ENCODE measurements at places on chromosomes 16 and 17.

DNA sequence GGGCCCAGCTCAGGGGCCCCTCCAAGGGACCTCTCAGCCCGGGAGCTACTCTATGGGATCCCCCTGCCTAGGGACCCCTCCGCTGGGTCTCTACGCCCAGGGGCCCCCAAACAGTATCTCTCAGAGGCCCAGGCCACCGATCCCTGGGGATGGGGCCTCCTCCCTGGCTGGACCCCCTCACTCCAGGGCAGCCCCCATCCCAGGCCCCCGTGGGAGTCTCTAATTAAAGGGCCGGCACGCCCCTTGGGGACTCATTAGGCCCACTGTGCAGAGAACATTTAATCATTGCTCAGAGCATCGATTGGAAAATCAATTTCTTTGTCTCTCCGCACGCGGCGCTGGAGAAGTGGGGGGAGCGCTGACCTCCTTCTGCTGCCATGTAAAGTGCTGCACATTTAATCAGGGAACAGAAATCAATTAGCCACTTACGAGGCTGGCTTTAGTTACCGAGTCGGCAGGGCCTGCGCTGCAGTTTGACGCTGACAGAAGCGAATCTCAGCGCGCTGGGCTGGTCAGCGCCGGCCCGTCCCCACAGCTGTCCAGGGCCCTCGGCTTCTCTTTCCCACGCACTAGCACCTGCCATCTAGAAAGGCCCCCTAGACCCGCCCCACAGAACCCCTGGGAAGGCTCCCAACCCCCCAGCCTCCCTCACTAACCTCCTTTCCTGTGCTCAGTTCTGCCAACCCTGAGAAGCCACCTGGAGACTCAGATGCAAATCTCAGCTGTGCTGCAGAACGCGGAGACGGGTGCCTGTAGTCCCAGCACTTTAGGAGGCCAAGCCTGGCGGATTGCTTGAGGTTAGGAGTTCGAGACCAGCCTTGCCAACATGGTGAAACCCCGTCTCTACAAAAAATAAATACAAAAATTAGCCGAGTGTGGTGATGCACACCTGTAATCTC, 20.2 kb upstream of the C1QL1 start:
- no peak for DNase-seq

DNA sequence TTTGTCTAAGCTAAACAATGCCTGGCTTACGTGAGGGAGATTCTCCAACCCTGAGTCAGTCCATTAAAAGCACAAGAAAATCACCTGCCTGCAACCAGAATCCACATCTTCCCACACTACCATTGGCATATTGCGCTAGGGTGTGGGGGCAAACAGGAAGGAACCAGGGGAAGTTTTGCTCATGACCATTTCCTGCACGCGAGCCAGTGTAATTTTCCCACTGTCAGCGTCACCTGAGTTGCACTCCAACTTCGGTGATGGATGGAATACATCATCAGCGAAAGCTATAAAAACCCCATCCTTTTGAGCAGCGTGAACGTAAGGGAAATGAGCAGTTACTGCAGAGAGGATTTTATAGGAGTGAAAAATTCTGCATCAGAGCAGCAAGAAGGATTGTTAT, 167.9 kb upstream of the NOL11 start:
- no peak for DNase-seq

- DNase-seq = no peak
These were observed at the start of gene MED13 for GRCh38 chr17:62064791-62065563. Gene MED13, minus strand, starts transcription at chr17:62065278. Its CDS starts 73 bp downstream, at chr17:62065205.

- DNase-seq = peak; percentile 31
These were observed 9.1 kb downstream of the FOXK2 start for GRCh38 chr17:82528484-82529265.

- no peak for DNase-seq
These were observed at the start of gene SLC52A1 for GRCh38 chr17:5035315-5035714. Gene SLC52A1, minus strand, starts transcription at chr17:5035426. Its CDS starts 820 bp downstream, at chr17:5034606.

GRCh38 chr16:63130942-63131341, 1094.7 kb upstream of the CDH8 start:
- no peak for DNase-seq

DNA sequence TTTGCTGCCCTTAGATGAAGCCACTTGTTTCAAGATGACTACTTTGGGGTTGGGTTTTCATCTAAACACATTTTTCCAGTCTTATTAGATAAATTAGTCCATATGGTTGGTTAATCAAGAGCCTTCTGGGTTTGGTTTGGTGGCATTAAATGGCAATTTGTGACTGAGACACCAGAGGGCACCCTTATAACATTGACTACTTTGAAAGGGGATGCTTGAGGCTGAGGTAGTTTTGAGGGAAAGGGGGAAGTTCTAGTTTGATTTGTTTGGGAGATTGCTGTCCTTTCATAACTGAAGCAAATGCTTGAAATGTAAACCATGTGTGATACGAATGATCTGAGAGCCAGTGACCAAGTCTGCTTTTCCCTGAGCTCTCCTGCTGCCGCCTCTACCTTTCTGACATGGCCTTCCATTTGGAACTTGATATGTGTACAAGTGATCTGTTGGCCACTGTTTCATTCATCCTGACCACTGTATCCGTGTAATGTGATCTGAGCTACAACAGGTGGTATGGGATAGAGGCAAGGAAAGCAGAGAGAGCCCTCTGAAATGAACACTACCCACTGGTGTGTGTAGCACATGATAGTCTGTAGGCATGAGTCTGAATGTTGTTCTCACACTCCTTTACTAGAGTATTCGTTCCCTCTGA, 5.8 kb upstream of the RARA start:
- peak; percentile 35 for DNase-seq

DNA sequence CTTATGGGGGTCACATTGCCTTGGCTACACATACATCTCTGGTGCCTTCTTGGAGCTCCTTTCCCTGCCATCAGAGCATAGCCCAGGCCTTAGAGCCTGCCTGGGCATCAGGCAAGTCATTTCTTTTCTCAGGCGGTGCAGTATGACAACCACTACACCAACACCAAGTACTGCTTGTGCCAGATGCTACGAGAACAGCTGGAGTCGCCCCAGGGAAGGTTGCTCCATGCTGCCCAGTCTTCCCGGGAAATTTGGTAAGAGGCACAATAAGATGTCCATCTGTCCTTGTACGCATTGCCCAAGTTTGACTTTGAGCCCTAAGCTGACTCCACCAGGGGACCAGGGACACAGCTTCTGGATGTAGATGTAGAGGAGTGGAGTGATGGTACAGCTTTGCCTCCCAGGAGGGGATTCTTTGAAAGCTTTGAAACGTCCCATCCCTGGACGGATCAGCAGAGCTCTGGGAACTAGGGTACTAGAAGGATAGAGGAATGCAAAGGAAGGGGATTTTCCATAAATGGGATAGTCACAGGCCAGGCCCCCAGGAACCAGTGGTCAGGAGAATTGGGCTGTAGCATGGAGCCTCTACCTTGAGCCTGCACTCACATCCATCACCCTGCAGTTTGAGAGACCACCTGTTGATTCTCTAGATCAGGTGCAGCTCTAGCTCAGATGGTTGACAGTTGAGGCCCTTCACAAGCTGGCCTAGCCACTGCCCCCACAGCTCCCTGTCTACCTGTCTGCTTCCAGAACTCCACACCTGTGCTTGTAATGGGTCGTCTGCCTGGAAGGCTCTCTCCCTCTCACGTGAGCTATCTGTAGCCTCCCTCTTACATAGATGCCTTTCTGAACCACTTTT, 11.0 kb upstream of the NFATC3 start:
- no peak for DNase-seq

GRCh38 chr17:17528696-17529652, 32.8 kb upstream of the RASD1 start:
- DNase-seq = no peak

DNA sequence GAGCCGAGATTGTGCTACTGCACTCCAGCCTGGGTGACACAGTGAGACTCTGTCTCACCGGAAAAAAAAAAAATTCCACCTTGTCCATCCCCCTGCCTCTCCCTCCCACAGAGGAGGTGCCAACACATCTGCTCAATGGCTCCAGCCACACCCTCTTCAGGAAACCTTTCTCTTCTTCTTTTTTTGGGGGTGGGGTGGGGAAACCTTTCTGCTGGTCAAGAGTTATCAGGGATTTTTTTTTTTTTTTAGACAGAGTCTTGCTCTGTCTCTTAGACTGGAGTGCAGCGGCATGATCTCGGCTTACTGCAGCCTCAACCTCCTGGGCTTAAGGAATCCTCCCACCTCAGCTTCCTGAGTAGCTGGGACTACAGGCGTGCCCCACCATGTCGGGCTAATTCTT, 18.7 kb downstream of the TNS4 start:
- no peak for DNase-seq

DNA sequence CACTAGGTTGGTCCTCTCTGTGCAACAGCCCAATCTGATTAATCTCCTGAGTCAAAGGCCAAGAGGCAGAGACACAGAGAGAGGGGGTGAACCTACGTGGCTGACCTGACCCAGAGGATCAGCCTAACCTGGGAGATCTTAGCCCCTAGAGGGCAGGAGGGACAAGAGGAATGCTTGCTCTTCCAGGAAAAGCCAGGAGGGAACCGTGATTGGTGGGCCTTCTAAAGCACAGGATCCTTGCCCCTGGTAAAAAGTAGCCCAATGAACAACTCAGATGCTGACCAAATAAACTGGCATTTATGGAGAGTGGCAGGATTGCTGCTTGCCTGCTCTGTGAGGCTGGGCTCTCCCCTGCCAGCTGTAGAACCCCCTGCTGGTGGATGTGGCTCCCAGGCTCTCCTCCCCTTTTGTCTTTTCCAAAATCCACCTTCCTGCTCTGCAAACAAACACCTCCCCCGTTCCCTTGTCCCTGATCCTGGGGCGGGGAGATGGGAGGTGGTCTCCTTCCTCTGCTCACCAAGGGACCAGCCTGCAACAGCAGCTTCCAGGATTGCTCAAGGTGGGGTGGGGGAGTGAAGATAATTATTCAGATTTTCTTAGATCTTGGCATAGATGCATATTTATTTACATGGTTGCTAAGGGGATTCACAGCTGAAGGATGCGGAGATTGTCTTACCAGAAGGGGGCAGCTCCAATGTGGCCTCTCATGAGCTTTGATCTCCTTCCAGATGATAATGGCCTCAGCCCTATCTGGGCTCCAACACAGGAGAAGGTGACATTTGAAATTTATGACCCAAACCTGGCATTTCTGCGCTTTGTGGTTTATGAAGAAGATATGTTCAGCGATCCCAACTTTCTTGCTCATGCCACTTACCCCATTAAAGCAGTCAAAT, 71.9 kb downstream of the SDR42E1 start:
- DNase-seq = no peak

- DNase-seq = no peak
These were observed 9.8 kb upstream of the CMTM3 start for GRCh38 chr16:66594739-66595138.

- DNase-seq = no peak
These were observed 9.3 kb downstream of the PRSS27 start for GRCh38 chr16:2710711-2711231.

- DNase-seq = no peak
These were observed 672 bp upstream of the ALKBH5 start for GRCh38 chr17:18182978-18183333.

GRCh38 chr16:50591209-50591608, 43.0 kb downstream of the NKD1 start:
- DNase-seq = no peak

- no peak for DNase-seq
These were observed 11.2 kb upstream of the RFWD3 start for GRCh38 chr16:74677868-74678267.

- DNase-seq = no peak
These were observed 918 bp upstream of the NLRC3 start for GRCh38 chr16:3578121-3578520.

DNA sequence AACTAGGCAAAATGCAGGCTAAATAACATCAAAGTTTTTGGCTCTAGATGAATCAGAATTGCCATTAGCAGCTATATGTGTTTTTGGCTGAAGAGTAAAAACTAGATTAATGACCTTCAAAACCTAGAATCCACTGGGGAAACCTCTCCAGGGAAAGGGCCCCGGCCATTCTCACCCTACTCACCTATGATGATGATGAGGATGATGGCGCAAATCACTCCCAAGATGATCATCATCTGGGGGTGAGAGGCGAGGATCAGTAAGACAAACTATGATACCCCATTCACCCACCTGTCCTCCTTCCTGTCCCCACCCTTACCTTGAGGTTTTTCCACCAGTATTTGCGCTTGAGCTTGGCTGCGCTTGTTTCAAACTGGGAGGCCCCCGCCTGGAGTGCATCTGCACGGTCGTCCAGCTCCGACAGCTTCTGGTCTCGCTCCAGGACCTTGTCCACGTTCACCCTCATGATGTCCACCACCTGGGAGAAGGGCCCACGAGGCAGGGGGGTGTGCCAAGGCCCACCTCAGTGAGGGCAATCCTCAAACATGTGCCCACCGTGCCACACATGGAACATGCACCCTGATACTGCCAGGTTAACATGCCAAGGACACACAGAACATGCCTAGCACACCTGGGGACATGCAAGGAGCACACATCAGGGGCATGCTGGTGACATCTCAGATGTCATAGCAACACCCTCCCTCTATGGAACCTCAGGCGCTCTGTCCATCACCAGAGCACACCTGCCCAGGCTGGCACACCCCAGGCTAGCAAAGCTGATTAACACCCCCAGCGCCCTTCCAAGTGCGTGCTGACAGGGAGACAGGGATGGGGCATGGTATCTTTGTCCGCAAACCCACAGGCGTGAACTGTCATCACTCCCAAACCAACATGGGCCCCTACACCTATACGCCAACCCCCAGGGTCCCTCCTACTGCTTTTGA, 1.2 kb downstream of the VAMP2 start:
- DNase-seq = no peak

DNA sequence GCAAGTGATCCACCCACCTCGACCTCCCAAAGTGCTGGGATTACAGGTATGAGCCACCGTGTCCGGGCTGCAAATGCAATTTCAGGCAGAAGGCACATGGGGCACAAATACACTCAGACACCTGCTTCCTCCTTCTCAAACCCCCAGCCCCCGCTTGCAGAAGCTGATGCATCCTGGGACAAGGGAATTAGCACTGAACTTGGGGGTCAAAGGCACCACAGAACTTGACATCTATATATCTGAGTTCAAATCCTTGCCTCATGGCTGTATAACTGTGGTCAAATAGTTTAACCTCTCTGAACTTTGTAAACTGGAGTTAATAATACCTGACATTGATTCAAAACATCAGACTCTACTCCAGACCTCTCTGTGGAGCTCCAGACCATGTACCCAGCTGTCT, 4.1 kb upstream of the ARL5C start:
- DNase-seq = no peak

DNA sequence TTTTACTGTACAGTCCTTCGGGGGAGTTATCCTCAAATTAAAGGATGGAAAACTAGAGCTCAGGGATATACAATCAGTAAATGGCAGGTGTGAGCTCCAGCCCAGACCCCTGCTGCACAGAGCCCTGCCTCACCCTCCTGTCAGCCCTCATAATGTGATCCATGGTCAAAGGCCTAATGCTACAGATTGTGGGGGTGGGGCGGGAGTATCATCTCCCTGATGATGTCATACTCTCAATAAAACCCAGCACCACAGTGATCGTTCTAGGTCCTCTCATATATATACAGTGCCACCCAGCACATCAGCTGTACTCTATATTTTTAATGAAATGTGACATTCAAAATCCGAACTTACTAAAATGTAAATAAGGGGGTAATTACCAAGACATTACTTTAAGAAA, 61.5 kb downstream of the SLC39A11 start:
- DNase-seq = no peak

DNA sequence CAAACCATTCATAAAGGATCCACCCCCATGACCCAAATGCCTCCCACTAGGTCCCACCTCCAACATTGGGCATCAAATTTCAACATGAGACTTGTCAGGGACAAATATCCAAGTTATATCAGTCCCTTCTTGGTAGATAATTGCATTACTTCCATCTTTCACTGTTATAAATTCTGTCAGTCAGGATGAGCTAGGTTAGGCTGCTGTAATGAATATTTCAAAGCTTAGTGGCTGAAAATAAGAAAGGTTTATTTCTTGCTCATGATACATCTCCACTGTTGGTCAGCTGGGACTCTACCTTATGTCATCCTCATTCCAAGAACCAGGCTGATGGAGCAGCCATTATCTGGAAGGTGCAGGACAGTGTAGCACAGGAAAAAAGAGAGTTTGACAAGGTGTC, 50.3 kb upstream of the TMC5 start:
- no peak for DNase-seq
